ENCODE measurements at places on chromosomes 3 and 15.

DNA sequence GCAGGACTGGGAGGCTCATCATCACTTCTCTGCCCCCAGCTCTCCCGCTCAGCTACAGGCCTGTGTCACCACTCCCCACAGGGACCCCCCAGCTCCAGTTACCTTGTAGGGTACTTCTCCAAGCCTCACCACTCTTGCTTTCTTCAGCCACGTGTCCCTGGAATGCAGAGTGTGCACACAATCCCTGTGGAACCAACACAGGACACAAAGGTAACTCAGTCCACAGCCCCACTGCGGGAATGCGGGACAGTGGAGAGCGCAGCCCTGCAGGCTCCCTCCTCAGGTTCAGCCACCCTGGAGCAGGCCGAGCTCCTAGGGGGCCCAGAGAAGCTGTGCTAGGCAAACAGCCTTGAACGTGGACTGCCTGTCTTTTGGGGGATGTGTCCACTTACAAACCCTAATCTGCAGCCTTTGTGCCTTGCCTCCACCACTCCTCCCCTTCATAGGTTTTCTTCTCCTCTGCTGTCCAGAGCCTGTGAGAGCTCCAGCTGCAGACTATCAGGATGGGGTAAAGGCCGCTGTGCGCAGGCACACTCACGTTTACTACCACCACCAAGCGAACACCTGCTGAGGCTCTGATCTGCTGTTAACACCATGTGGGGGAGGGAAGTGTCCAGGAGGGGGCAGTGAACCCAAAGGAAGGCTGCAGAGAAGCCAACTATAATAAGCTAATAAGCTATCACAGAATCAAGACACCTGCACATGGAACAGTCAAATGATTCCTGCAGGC lies 26.0 kb downstream of the XPC start:
- no peak for DNase-seq

DNA sequence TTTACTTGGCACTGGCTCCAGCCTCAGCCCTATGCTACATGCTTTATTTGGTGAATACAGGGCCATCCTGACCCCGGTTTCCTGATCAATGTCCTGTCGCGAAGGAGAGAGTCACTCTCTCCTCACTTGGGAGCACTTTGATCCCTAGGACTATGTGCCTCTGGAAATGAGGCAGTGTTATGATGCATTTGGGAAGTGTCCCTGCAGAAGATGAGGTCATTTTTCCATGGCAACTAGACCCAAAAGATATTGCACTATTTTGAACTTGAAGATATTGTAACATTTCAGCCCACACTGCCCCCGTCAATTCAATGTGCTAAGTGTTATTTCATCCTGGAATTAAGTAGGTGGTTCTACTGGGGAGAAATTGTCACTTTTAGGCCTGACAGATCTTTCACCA lies 68.0 kb downstream of the LRRK1 start:
- DNase-seq, result no peak

DNA sequence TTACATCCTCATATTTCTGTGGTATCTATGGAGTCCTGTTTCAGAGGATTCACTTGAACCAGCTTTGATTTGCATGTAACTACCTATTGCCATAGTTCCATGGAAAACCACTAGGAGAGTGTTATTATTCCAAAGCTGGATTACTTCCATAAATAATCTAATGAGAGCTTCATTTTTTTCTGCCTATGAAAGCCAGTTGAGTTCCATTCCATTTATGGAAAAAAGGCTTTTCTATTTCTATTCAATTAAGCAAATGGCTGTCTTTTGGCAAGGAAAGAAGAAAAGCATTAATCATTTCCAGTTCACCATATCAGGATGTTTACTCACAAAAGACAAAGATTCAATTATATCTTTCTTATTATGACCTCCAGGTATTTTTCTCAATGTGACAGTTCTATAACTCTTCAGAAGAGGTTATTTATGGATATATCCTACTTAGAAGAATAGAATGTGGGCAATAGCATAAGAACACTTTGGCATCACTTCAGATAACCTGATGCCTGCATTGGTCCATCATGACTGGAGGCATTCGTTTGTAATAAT lies 259.9 kb upstream of the ZPLD1 start:
- DNase-seq, result no peak

DNA sequence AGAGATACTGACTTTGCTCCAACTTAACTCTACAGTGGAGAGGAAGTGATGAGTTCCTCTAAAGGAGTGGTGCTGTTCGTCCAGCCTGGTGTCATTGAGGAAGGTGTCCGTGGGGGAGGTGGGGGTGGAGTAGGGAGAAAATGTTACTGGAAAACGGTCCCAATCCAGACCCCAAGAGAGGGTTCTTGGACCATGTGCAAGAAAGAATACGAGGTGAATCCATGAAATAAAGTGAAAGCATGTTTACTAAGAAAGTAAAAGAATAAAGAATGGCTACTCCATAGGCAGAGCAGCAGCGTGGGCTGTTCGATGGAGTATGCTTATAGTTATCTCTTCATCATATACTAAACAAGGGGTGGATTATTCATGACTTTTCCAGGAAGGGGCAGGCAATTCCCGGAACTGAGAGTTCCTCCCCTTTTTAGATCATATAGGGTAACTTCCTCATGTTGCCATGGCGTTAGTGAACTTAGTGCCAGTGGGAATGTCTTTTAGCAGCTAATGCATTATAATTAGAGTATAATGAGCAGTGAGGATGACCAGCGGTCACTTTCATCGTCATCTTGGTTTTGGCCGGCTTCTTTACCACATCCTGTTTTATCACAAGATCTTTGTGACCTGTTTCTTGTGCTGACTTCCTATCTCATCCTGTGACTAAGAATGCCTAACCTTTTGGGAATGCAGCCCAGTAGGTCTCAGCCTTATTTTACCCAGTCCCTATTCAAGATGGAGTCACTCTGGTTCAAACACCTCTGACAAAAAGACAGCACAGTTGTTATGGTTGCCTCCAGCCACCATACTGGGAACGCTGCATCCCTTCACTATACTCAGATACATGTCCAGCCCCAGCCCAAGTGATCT lies 38.6 kb downstream of the CLEC3B start:
- DNase-seq, result no peak

GRCh38 chr3:127964816-127965215 lies 49.8 kb downstream of the KBTBD12 start:
- DNase-seq, result no peak

GRCh38 chr3:150783316-150783715 lies 20.3 kb upstream of the SIAH2 start:
- DNase-seq, result no peak

- no peak for DNase-seq
These were observed 1001.6 kb downstream of the ROBO2 start for GRCh38 chr3:78041486-78041885.

- DNase-seq, result no peak
These were observed 15.8 kb downstream of the IGSF11 start for GRCh38 chr3:119018690-119019463.

- no peak for DNase-seq
These were observed 11.8 kb upstream of the HDC start for GRCh38 chr15:50277370-50277769.

DNA sequence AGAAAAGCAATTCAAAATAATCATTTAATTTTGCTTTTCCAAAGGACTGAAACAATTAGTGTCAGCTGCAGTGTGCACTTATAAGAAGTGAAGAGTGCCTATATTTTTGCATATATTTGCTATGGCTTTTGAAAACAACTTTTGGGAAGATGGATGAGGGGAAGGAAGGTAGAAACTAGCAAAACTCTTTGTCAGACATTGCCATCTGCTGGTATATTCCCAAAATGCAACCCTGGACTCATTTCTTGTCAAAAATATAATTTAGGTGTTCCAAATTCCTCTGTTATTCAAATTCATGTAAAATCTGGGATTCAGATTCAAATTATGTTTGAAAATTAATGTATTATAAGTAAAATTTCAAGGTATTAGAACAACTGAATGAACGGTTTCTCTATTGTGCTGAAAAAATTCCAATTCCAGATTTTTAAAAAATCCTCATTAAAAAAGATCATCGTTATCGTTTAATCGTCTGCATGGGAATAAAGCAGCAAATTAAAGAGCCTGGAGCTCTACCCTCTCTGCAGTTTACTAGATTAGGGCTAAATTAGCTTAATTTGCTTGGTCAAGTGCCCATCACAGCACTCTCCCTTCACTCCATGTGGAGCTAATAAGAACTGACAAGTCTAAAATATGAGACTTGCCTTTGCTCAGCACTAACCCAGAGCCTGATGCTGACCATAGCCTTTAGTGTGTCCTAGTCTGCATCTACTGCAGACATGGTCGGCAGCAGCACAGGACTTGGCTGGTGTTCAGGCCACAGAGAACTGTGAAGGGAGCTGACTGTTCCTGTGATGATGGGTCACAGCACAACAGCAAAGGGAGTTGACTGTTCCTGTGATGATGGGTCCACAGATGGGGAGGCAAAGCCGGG lies 67.9 kb upstream of the MITF start:
- DNase-seq, result no peak

DNA sequence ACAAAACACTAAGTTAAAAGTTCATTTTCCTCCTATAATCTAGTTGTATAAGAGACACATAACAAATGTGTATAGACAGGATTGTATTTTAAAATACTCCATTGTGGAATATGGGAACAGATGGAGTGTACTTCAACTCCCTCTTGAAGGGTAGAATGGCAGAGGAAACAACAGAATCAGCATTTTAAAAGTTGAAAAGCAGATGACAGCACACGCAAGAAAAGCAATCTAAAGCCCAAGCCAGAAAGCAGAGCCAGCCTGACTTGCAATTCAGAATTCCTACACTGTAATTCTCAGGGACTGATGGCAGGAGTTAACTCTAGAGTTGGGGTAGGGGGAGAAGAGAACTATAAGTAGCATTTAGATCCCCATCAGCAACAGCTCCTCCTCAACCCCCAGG lies 22.8 kb downstream of the MORC1 start:
- DNase-seq, result no peak

- DNase-seq, result no peak
These were observed 130.0 kb upstream of the VEPH1 start for GRCh38 chr3:157633241-157633640.

- no peak for DNase-seq
These were observed 51.1 kb upstream of the CD200R1L start for GRCh38 chr3:112897791-112898190.

- DNase-seq, result no peak
These were observed 66.5 kb downstream of the UBE3A start for GRCh38 chr15:25372298-25372697.

DNA sequence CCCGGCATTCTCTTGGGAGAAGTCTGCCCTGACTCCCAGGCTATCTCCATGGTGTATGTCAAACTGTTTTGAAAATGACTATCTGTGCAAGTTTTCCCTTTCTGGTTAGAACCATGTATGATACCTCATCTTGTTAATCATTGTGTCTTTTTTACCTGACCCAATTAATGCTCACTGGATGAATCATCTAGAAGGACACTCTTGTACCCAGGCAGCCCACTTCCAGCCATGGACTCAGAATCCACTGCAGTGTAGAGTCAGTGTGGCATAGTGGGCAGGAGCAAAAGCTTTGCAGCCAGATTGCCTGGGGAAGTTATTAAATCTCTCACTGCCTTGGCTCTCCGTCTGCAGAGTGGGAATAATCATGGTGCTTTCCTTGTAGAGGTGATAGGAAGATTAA lies 1.2 kb downstream of the FAM3D start:
- DNase-seq, result no peak

DNA sequence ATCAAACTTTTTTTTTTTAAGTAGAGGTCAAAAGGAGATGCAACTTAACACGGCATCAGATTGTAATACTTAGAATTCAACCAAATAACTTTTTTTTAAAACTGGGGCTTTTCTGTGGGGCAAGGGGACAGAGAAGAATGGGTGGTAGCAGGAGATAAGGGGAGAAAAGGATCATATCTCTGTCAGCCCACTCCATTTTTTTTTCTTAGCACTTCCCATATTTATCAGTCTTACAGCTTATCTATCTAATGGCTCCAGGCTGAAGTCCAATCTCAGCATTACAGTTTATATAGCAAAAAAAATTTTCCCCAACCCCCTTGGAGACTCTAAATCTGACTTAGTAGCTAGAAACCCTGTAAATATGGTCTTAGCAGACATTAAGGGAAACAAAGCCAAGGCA lies 69.3 kb downstream of the PIK3R4 start:
- DNase-seq, result no peak

- DNase-seq, result no peak
These were observed 1.7 kb downstream of the SNTN start for GRCh38 chr3:63654211-63654610.

GRCh38 chr3:37730383-37730782 lies 131.3 kb upstream of the CTDSPL start:
- DNase-seq, result no peak

DNA sequence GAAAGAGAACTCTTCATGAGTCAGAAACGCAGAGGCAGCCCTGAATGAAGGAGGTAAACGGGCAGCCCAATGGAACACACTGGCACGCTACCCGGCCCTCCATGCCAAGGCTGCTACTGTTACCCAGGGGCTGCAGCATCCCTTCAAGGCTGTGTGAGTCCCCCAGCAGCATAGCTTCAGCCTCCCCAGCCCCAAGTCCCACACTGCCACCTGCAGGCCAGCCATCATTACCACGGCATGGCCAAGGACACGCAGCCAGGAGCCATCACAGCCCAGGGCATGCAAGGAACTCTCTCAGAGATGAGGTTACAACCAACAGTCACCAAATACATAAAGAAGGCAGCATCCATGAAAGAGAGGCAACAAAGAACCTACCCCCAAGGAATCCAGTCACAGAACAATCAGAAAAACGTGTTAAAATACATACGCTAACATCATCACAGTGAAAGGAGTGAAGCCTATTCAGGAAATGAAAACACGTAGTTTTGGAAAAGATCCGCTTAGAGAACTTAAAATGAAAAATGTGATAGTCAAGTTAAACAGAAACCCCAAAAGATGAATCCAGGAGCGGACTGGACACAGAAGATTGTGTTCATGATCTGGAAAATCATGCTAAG lies 22.4 kb downstream of the PLA2G4F start:
- no peak for DNase-seq

DNA sequence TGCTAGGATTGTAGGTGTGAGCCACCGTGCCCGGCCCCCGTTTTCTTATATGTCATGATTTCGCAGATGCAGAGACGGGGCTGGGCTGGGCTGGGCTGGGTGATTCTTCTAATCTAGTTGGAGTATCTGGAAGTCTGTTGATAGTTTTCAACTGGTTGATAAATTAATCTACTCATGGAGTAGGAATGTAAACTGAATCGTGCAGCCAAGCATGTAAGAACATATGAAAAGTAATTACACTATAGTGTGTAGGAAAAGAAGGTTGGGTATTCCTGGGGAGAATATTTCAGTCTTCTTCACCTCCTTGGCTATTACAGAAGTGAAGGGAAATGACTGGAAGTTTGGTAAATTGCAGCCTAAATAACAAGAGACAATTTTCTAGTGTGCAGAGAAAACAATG lies 82.6 kb upstream of the MAGI1 start:
- DNase-seq, result no peak
